ENCODE measurements at places on chromosomes 2 and 18. TPM values are rescaled to one million over a fixed set of nuclear protein-coding genes. Genes with fewer than 3 reads are reported as not detected.

Gene SLC30A3
- 6.5 TPM for total RNA-seq

Gene CXCR1
- not detected for total RNA-seq

Gene CCDC74A
- total RNA-seq, result 19.8 TPM

Gene TNFAIP6
- 0.82 TPM for total RNA-seq

Gene EGR4
- total RNA-seq, result not detected

Gene KLF11
- total RNA-seq, result 6.6 TPM

Gene CERKL
- not detected for total RNA-seq

Gene CELF4
- not detected for total RNA-seq

Gene EPC2
- 9.4 TPM for total RNA-seq

Gene GBX2
- 5.3 TPM for total RNA-seq

All from glomerular endothelial cell (primary cell).